T-helper 2 cell (primary cell): ENCODE measurements at places on chromosomes 13 and 19.

GRCh38 chr13:43159026-43159461 lies 135.7 kb downstream of the DNAJC15 start:
- no peak for DNase-seq

GRCh38 chr13:32645854-32646253 lies 59.6 kb downstream of the PDS5B start:
- DNase-seq, result no peak

DNA sequence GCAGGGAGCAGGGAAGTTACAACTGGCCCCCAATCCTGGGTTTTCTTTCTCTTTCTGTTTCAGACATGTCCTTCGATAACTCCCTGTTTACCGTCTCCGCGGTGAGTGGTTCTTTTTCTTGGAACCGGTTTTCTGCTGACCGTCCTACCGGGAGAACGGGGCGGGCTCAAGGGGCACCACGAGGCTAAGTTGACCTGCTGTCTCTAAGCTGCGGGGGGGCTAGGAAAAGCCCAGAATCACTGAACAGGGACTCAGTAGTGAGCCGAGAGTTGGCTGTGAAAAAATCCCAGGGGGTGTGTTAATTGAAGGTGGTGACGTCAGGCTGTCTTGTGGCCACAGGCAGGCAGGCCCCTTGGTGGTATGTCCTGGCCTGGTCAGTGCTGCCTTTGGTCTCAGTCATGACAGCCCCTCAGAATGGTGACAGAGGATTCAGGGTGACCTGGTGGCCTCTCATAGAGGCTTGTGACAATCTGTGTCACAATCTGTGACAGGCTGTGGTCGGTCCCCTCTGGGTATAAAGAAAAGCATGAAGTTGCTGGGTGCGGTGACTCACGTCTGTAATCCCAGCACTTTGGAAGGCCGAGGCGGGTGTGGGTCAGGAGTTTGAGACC lies 8.1 kb upstream of the CARM1 start:
- DNase-seq, result no peak

DNA sequence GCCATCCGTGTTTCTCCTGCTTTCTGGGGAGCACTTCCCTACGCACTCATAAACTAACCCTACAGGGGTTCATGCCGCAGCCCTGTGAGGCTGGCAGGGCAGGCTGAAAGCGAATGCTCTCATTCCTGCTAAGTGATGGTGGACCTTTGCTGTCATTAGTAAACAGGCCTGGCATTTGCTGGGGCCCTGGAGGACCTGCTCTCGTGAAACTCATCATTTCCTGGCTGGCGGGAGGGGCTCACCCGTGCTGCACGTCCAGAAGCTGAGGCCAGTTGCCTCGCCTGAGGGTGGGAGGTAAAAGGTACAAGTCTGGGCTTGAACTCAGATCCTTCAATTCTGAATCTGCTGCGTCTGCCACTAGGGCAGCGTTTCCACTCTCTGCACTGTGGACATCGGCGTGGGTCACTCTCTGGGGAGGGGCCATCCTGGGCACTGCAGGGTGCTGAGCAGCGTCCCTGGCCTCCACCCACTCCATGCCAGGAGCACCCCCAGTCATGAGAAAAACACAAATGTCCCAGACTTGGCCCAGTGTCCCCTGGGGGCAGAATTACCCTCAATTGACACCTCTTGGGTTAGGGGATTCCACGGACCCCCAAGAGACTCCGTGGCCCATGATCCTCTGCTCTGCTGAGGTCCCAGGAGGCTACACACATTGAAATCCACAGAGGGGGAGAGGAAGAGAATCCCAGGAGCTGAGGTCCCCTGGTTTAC lies 7.0 kb downstream of the MOB3A start:
- no peak for DNase-seq

GRCh38 chr13:95652821-95653220 lies 8.3 kb upstream of the DZIP1 start:
- no peak for DNase-seq

- no peak for DNase-seq
Measured at GRCh38 chr19:48355365-48355954, 8.3 kb downstream of the TMEM143 start.

DNA sequence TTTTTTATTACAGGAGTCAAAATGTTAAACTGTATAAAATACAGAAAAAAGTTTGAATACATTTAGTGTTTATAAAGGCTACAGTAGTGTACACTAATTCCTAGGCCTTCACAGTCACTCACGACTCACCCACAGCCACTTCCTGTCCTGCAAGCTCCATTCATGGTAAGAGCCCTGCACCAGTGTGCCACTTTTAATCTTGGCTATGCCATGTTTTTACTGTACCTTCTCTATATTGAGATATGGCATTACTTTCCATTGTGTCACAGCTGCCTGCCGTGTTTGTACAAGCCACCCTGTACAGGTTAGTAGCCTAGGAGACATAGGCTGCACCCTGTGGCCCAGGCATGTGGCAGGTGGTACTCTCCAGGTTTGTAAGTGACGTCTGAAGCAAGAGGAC lies 32.1 kb downstream of the C1QTNF9 start:
- no peak for DNase-seq

DNA sequence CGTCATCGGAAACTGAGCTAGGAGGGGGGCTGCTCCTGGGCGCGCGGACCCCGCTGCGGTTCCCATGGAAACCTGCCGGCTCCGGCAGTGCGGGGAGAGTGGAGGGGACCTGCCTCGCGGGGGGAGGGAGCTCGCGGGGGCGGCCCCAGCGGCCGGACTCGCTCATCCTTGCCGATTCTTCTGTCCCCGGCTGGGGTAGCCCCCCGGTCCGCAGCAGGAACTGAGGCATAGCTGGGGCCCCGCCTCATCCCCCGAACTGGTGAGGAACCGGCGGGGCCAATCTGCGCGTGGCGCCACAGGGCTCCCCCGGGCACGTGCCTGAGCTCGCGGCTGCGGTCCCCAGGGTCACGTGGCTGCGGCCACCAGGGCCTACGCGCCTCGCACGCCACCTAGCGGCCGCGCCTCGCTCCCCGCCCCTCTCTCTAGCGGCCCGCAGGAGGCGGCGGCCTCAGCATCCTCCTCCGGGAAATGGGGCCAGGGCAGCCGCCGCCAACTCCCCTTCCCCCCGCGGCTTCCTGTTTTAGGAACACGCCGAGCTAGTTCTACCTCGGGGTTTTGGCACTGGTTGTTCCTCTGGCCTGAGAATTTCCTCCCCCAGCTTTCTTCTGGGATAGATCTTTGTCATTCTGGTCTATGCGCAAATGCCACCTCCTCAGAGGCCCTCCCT lies 1.7 kb upstream of the ELAVL3 start:
- DNase-seq, result peak; percentile 83

GRCh38 chr13:24683838-24684599 lies 3.8 kb downstream of the ATP12A start:
- DNase-seq, result peak; percentile 72

- peak; percentile 78 for DNase-seq
Measured at GRCh38 chr19:9538183-9539058, at the start of gene ZNF426. Gene ZNF426 (minus strand): TSS chr19:9538645. CDS start chr19:9536232, 2,413 bp downstream.

DNA sequence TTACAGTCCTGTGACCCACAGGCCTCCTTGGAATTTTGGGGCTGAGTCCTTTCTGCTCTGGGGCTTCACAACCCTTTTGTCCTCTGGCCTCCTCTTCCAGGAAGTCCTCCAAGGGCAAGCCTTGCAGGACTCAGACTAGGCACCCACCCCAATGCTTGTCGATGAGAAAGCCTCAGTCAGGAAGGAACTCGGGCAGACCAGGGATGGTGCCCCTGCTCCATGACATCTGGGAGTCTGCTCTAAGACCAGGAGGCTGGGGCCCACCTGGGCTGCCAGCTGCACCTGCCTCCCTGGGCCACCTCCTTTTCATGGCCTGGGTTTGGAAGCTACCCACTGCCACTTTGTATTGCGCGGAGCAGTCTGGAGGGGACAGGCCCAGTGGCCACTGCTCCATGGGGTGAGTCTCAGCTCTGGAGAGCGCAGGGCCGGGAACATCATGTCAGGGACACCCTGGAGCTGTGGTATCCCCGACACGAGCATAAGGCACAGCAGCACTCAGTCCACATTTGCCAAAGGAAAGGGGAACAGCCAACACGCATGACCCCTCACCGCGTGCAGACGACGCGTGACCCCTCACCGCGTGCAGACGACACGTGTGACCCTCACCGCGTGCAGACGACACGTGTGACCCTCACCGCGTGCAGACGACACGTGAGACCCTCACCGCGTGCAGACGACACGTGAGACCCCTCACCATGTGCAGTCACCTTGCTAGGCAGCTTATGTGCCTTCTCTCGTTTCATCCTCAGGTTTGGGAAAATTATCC lies 10.8 kb downstream of the C2CD4C start:
- DNase-seq, result no peak

GRCh38 chr19:31139871-31140505 lies 209.2 kb downstream of the TSHZ3 start:
- DNase-seq, result no peak

- no peak for DNase-seq
Measured at GRCh38 chr19:56119582-56119978, 1.5 kb downstream of the ZNF787 start.

GRCh38 chr13:76286178-76286577 lies 600.0 kb downstream of the KCTD12 start:
- DNase-seq, result no peak

GRCh38 chr19:18021121-18021755 lies 13.3 kb downstream of the ARRDC2 start:
- peak; percentile 46 for DNase-seq

DNA sequence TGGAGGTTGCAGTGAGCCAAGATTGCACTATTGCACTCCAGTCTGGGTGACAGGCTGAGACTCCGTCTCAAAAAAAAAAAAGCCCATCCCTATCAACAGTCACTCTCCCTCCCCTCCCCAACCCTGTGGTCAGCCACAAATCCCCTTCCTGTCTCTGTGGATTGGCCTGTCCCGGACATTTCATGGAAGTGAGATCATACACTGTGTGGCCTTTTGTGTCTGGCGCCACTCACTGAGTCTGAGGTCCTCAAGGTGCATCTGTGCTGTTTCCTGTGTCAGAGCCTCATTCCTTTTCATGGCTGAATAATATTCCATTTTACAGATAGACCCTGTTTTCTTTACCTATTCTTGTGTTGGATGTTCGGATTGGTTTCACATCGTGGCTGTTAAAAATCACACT lies 149.5 kb downstream of the PTPRS start:
- DNase-seq, result no peak

DNA sequence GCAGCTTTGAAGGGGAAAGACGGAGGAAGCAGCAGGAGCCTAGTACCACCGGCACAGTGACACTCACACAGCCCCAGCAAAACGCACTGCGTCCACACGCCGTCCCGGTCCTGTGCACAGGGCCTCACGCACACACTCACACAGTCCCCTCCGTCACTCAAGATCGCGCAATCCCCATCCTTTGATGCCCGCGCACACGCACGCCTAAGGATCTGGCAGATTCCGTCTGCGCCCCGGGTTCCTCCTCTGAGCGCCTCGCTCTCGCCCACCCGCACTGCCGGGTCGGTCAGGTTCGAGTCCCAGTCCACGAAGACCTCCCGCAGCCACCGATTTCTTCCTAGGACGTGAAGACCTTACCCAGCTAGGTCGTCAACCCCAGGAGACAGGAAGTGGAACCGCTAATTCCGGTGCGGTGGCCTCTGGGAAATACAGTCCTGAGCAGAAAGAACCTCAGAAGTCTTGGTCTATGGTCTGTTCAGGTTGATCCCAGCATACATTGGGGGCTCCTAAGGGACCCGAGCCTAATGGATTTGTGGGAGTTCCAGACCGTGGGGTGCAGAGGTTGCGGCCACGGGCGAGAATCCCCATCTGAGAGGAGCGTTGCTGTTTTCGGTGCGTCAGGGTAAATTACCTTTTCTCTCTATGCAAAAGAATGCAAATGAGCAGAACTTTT lies at the start of gene ZNF780B:
Gene ZNF780B, minus strand, starts transcription at position 400 of the 673 bp plus-strand sequence. CDS start 5,899 bp downstream, outside the sequence.
- DNase-seq, result peak; percentile 18

GRCh38 chr19:32717496-32717895 lies 2.1 kb upstream of the TDRD12 start:
- DNase-seq, result no peak

DNA sequence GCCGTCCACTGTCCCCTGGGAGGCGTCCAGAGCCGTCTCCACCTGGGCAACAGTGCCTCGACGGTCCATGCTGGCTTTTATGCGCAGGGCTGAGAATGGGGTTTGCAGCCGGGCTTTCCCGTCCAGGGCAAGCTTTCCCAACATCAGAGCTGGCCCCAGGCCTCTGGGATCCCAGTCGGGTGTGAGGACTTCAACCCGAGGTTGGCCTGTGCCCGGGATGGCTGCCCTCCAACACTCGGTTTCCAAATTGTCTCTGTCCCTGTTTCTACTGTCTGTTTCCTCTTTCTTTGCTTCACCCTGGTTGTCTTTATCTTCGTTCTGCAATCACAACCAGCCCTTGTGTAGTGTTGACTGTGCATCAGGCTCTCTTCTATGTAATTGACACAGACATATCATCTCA lies at the start of gene IFNL4:
Gene IFNL4, minus strand, starts transcription at position 51 of the 400 bp plus-strand sequence.
- DNase-seq, result no peak

DNA sequence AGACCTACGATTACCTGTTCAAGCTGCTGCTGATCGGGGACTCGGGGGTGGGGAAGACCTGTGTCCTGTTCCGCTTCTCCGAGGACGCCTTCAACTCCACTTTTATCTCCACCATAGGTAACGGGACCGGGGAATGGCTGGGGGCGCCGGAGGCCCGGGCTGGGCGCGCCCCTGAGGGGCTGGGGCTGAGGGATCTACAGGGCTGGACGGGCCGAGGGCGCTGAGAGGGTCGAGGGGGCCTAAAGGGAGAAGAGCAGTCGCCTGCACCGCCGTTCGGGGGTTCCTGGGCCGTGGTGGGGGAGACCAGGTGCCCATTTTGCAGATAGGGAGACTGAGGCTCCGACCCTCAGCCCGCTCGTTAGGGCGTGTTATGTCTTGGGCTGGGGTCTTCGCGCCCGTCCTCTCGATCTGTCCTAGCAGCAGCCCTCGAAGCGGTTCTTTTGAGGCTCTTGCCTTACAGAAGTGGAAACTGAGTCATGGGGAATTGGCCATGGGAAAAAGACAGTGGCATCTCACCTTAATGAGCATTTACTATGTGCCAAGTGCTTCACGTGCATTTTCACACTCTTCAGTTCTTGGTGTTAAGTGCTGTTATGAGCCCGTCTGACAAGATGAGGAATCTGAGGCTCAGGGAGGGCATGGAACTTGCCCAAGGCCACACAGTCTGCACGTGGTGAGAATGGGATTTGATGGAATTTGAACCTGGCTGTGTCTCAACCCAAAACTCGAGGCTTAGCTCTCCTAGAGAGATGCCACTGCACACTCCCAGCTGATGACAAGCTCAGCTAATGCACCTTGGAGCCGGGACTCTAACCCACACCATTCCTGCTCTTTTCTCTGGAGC lies 442 bp downstream of the RAB8A start:
- no peak for DNase-seq

- DNase-seq, result no peak
Measured at GRCh38 chr13:37984357-37984756, 114.8 kb upstream of the TRPC4 start.
